ENCODE measurements at places on chromosomes 11 and 22.

- DNase-seq = no peak
Observed at GRCh38 chr11:78916759-78917158, 342.1 kb upstream of the NARS2 start.

GRCh38 chr11:39268176-39268690 is 2191.2 kb downstream of the LRRC4C start:
- DNase-seq = no peak

- DNase-seq = no peak
Observed at GRCh38 chr22:21697021-21697771, 31.4 kb downstream of the PPIL2 start.

DNA sequence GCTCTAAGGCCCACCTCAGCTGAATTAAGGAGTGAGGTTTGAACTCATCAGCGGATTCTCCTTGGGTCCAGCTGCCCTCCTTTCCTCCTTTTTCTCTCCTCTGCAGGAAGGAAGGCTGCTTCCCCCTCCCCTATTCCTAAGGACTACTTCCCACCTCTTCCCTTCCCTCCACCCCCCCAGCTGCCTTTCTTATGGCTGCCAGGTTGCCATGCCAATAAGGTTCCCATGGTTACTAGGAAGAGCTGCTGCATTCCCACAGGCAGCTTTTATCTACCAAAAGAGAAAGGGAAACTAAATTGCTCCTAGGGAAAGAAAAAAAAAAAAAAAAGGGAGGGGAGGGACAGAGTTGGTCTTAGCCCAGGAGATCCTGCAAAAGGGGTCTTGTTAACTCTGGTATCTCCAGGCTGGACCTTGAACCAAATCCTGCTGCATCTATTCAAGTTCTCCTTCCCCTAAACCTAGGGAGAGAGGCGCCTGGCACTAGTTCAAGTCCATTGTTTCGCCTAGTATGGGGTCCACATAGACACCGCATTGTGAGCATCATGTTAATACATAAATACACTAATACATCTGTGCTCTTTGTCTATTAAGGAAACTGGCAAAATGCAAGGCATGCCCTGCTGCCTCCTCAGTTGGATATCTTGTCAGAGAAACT is 21.2 kb upstream of the FEZ1 start:
- DNase-seq = peak; percentile 51

- DNase-seq = no peak
Observed at GRCh38 chr11:34298871-34299270, 58.9 kb downstream of the ABTB2 start.

GRCh38 chr11:41394521-41395195 is 64.8 kb downstream of the LRRC4C start:
- DNase-seq = no peak

DNA sequence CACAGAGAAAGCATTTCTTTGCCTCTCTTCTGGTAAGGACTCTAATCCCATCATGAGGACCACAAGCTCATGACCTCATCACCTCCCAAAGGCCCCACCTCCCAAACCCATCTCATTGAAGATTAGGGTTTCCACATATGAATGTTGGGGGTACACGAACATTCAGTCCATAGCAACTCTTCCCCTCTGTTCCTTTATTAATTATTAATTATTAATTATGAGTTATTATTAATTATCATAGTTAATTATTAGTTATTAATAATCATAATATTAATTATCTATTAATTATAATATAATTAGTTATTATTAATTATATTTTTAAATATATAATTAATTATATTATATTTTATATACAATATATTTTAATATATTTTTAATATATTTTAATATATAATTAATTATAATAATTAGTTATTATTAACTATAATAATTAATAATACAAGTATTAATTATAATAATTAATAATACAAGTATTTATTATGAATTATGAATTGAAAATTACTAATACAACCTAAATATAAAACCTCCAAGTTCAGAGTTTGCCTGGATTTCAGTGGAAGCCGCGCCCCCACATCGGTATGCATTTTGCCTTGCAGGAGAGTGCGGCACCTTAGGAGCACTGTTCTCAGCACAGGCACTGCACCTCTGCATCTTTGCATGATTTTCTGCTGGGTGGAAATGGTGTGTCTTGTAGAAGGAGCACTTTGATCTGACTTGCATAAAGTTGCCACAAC is 128.0 kb upstream of the FGF3 start:
- no peak for DNase-seq

DNA sequence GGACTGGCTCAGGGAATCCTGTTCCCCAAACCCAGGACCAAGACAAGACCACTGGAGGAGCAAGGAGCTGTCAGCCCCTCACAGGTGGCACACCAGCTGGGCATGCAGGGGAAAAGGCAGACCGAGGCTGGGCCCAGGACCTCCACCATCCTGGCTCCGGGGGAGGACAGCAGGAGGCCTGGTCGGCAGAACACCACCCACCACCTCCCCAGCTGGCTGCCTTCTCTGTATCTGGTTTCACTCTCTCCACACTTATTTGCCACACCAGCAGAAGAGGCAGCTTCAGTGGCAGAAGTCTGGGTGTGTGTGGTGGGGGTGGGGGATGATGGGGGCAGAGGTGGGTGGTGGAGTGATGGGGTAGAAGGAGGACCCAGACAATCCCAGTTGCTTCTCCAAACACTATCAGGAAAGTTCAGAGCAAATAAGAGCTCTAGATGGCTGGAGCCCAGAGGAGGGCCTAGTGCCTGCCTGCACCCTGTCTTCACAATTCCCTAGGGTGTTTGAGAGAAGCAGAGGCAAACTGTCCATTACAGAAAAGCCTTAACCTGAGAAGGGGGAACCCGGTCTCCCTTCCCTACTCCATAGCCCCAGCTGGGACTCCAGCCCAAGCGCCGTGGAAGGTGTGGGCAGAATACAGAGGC is 51.9 kb upstream of the CDON start:
- DNase-seq = no peak

All from right forelimb (tissue), 1 donor.